ENCODE measurements at places on chromosomes 6 and 20.
A peak's percentile ranks its signal among the peaks of the same experiment; 100 is the strongest.

GRCh38 chr6:30601815-30602641 is 15.0 kb downstream of the PPP1R10 start:
- no peak for DNase-seq

- DNase-seq, result no peak
Measured at GRCh38 chr6:62429781-62430180, 143.8 kb upstream of the KHDRBS2 start.

GRCh38 chr20:14214046-14214445 is 123.4 kb downstream of the FLRT3 start:
- no peak for DNase-seq

- no peak for DNase-seq
Measured at GRCh38 chr20:63167918-63168520, 47.9 kb downstream of the YTHDF1 start.

GRCh38 chr20:57724610-57725405 is 15.0 kb upstream of the PMEPA1 start:
- DNase-seq, result no peak

- no peak for DNase-seq
Measured at GRCh38 chr6:167589615-167589940, 237.1 kb upstream of the AFDN start.

DNA sequence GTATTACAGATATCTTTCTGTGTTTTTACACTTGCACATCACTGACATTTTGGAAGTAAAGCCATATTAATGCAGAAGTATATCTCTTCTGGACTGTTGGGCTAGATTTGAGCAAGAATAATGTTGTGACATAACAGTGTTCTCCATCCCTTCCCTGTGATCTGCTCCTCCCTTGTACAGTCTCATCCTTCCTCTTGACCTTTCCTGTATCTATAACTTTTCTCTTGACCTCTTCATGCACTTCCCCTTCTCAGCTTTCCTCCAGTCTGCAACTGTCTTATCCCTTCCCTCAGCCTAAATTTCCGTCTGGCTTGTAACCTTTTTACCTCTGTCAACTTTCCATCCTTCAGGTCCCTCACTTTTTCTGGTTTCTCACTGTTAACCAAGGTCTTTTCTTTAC is 29.8 kb downstream of the NCOA3 start:
- no peak for DNase-seq

DNA sequence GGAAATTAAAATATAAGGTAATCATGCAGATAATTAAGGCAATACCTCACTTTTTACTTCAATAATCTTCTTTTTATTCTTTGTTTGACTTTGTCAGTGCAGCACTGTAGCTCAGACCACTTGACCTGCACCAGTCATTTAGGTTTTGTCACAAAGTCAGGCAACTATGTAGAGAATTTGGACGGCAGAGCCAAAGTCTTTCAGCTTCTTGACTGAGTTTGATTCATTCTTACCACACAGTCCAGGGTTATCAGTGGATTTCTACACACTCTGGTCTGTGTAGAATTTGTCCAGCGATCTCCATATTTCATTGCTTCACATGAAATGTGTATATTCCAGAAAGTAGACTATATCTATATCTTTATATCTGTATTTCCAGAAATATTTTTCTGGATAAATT is 107.3 kb downstream of the TFAP2B start:
- DNase-seq, result no peak

GRCh38 chr6:44025226-44025625 is 102.0 kb downstream of the MRPL14 start:
- DNase-seq, result no peak

GRCh38 chr6:10409731-10410206 is 5.1 kb downstream of the TFAP2A start:
- peak; percentile 9 for DNase-seq

- no peak for DNase-seq
Measured at GRCh38 chr6:169445227-169445626, 191.6 kb upstream of the THBS2 start.

DNA sequence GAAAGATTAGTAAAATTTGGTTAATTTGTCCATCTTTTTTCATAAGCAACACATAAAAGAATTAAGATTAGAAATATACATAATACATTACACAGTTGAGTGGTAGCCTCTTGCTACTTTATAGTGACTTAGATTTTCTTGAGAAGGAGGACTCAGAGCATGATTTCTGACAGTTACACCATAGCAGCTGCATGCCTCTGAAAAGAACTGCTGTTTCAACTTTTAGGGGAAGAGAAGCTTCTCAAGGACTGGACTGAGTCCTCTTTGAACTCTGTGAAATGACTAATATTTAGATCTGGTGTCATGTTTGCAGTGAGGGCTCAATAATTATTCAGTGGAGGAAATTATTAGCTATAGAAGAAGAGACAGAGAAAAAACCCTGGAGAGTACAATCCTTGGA is 272.5 kb downstream of the BTBD9 start:
- DNase-seq, result no peak

- DNase-seq, result peak; percentile 14
Measured at GRCh38 chr20:23626040-23626620, 11.6 kb downstream of the CST3 start.

- DNase-seq, result no peak
Measured at GRCh38 chr20:10596710-10597121, 77.1 kb downstream of the JAG1 start.

DNA sequence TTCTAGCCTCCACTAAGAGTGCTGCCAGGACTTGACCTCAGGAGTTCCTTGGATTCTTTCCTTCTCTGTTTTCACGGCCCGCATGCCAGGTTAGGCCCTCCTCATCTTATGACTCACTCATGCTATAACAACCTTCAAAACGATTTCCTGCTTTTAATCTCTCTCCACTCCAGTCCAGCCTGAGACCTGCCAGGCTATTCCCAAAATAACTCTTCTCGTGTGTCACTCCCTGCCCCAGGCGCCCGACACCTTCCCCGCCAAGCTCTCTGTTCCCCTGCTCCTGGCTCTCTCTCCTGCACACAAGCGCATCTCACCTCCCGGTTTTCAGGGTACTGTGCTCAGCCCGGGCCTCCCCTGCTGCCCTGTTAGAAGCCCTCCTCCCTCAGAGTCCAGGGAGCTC is 64.1 kb upstream of the RPS6KA2 start:
- peak; percentile 44 for DNase-seq
